NCI-H82 (cell line): ENCODE measurements at places on chromosomes 16 and 17.

DNA sequence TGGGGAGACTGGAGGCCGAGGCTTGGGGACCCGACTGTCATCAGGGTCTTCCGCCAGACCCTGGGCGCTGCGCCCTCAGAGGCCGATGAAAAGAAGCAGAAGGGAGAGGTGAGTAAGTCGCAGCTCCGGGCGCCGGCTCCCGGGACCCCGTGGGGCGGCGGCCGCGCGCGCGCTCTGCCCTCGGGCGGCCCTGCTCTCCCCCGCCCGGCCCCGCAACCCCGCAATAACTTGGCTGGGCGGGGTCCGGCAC, 392 bp upstream of the ABHD15 start:
- no peak for DNase-seq

DNA sequence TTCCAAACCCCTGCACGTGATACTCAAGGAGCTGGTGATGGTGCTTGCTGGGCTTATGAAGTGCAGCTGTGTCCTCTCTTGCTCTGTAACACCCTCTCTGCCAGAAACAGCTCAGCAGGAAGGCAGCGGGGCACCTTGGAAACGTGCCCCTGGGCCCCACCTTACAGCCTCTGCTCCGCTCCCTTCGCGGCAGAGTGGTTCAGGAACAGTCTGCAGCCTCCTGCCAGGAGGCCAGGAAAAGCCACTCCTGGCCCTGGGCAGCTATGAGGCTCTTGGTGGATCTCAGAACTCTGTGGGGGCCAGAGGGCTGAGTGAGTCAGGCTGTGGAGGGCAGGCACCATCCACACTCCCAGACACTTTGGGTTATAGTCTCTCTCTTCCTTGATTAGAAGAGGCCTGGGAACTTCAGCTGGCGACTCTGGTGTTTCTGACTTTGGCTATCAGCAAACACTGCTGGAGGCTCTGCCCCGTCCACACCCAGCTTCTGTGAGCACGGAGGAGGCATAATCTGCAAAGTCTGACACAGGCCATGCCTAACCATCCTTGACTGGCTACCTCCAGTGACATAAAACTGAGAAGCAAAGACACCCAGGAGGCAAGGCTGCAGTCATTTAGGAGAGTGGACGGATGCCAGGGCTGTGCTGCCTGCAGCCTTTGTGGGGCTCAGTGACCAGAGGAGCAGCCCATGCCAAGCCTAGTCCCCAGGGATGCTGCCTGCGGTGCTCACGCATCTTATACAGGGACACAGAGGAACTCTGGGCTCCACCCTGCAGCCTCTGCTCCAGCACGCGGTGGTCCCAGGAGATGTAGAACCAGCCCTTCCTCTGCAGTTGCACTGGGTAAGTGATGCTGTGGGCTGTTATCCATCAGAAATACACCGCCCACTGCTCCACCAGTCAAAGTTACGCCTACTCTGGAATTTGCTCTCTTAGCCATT, 65.3 kb downstream of the METRNL start:
- DNase-seq: no peak

GRCh38 chr16:22375117-22375962, 921 bp upstream of the CDR2 start:
- peak; percentile 53 for DNase-seq

DNA sequence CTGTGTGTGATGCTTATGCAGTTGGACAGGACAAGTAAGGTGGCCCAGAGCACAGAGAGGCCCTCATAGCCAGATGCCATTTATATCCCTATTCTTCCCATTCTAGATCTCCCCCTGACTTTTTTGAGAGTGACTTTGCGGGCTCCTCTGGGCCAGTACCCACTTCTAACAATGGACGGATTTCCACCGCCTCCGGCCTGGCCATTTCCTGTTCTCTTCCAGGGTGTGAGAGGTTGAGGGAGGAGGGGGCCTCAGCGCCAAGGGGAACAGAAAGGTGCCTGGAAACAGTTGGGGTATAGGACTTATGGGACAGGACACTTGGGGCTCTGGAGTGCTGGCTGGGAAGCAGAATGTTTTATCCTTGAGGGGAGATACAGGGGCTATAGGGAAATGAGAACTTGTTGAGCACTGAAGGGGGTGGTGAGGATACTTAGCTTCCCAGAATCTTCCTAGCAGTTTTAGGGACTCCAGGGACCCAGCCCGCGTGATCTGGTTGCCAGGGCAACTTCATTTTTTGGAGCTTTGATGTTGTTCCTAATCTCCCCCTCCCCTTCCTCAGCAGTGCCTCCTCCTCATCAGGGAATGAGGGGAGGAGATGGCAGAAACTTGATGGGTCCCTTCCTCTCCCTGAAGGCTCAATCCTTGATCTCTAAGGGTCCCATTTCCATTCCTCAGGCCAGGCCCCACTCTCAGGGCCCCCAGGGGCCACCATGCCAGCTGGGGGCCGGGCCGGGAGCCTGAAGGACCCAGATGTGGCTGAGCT, 3.6 kb downstream of the TAOK2 start:
- no peak for DNase-seq

GRCh38 chr16:78684030-78684611, 584.7 kb downstream of the WWOX start:
- DNase-seq: no peak

- no peak for DNase-seq
Measured at GRCh38 chr16:10009684-10010083, 172.5 kb downstream of the GRIN2A start.

DNA sequence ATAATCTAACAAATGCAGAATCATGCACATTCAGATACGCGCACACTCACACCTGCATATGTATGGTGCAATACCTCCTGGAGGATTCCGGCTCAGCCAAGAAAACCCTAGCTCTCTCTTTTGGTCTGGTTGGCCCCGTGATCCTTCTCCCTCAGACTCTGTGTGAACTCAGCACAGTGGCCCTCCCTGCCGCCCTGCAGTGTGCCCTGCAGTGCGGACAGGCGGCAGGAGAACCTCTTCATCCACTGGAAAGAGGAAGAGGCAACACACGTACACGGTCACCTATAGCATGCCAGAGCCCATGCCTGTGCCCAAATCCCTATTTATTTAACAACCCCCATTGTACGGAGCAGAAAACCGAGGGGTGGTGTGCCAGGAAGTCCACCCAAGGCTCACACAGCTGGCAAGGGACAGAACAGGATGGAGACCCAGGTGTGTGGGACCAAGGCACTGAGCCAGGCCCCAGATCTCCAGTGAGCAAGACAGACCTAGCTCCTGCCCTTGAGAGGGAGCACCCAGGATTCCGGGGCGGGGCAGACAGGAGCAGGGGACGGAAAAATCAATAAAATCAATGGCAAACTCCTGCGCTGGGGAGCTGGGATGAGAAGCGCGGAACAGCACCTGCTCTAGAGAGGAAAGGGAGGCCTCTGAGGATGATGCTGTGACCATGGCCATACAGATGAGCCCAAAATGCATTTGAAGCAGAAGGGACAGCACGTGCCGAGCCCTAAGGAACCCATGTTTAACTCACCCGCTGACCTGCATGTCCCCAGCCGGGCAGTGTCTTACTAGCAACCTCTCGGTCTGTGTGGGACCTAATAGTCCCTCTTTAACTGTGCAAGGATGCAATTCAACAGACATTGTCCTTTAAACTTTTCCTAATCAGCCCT, 54.7 kb upstream of the CIBAR2 start:
- DNase-seq: no peak

DNA sequence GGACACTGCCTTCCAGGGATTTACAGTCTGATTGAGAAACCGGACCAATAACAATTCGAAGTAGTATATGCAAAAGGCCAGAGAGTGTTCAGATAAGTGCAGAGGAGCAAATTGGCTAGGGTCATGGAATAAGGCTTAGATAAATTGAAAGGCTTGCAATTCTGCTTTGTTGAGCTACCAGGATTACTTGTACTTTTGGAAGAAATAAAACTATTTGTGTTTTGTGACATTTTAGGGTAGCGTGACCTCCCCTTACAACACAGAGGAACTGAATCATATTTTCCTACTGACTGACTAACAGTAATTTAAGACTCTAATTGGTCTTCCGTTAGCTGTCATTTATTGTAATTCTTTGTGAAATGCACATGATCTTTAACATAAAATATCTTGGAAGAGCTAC, 104.7 kb downstream of the PITPNC1 start:
- DNase-seq: no peak

DNA sequence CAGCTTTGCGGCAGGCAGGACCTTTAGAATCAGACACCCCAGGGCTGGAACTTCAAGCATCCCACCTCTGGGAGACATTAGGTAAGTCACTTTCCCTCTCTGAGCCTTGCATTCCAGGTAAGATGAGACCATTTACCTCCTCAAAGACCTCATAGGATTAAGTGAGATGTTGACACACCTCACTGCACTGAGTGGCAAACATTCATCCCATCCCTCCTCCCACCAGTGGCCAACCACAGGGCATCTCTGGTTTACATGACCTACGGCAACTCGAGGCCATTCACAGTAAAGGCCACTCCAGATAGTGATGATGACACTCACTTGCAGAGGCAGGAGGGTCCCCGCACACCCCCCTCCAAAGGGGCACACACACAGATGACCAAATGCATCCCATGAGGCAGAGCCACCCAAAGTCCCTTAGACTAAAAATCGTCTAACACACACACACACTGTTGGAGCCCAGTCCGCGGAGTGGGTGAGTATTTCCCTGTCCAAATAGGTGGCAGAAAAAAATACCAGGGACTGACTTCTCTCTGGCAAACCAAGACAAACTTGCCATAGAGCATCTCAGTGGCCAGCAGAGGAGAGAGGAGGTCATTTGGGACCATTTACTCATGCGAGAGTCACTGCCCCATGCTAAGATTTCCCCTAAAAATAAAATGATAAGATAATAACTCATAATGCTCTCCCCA, 454.9 kb downstream of the SOX9 start:
- no peak for DNase-seq

DNA sequence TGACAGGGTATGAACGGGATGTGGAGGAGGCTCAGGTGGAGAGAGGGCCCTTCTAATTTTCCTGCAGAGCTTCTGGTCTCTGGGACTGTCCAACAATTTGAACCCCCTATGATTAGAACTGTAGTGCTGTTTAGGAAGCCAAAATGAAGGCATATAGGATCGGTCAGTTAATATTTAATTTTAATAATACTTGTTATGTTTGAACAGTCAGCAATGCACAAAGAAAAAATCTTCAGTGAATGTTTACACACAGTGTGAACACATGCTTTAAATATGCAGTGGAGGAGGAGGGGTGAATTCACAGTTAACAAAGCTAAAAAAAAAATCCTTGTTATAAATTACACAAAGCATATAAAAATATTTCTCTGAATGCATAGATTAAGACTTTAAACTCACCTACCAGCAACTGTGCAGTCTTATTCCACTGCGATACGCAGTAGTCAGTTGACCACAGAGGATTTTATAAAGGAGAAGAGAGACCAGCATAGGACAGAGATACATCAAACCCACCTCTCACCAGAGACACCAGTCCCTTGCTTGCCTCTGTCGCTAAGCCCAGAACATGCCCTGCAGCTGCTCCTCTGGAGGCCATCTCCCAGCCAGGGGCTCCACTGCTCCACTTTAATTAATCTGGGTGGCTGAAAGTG, 14.6 kb downstream of the ANKRD40 start:
- DNase-seq: no peak

GRCh38 chr16:65314627-65315008, 192.8 kb upstream of the CDH11 start:
- DNase-seq: no peak

DNA sequence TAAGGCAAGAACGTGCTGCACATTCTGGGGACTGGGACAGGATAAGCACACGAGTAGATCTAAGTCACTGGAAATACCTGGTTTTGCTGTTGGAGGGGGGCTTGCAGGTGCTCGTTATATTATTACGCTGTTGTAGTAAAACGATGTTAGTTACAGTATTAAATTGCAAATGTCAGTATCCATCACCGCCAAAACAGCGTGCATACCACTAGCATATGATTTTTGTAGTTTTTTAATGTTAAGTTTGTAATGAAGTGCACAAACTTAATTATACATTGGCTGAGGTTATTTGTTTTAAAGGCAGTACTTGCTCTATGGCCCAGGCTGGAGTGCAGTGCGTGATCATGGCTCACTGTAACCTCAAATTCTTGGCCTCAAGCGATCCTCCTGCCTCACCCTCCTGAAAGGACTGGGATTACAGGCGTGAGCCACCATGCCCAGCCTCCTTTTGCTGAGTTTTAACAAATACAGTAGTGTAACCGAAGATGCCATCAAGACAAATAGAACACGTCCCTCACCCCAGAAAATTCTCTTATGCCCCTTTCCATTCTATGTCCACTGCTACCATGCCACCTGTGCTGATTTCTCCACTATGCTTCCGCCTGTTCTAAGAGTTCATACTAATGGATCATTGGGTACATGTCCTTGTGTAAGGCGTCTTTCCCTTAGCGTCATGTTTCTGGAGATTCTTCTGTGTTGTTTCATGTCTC, 20.7 kb upstream of the CSNK1D start:
- DNase-seq: no peak

DNA sequence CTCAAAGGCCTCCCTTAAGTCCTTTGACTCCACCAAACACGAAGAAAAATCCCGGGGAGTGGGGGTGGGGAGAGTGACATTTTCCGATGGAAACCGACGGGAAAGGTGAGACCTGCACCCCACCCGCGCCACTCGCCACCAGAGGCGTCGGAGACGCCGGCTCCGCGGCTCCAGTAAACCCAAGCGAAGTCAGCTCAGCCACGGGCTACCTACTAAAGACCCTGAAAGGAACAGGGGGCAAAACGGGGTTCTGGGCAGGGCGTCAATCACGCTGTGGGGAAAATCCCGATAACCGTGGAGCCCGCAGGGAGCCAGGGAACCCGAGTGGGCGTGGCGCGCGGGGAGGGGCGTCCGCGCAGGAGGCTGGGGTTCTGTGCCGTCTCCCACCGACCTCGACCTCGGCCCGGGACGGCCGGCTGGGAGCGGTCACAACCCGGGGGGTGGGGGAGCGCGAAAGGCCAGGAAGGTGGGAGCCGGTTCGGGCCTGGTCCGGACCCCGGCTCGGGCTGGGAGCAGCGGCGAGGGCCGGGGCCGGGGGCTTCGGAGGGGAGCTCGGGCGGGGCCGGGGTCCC, 565 bp downstream of the WDR45B start:
- peak; percentile 43 for DNase-seq

DNA sequence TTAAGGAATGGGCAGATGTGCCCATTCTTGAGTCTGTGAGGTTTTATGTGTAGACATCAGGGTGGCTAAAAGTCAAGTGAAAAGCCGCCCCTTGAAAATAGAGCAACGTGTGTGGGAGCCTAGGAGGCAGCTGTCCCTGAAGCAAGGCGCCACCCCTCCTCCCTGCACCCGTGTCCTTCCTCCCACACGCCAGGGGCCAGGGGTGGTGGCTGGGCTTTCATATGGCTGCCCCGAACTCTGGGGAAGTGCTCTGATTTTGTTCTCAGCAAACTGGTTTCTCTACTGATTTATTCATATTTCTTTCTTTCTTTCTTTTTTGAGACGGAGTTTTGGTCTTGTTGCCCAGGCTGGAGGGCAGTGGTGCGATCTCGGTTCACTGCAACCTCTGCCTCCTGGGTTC, 4.7 kb downstream of the ZNF750 start:
- no peak for DNase-seq

DNA sequence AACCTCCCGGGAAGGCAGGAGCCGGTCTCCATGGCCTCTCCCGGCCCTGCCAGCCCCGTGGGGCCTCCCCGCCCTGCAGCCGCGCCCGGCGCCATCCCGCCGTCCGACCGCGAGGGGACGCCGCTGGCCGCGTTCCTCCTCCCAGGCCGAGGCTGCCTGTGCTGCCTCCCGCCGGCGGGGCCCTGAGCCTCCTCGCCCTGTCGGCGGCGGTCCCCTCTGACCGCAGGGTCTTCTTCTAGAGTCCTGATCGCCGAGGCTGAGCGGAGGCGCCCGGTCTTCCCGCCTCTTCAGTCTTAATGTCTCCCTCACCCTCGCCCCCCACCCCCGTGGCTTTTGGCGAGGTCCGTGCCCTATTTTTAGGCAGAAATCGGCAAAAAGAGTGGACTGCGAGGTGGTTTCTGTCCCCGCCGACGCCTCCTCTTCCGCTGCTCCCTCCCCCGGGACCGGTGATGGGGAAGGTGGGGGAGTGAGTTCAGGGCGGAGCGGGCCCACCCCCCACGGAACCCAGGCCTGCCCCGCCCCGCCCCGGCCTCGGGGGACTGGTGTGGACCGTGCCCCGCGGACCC, 794 bp upstream of the CPNE7 start:
- no peak for DNase-seq
